Stimulated activated CD4-positive, alpha-beta T cell treated with anti-CD3 and anti-CD28 coated beads, Interleukin-15, amount 100 ng/mL, for 1 hour (primary cell): ENCODE measurements at places on chromosomes 1 and 21.
A peak's percentile ranks its signal among the peaks of the same experiment; 100 is the strongest.

DNA sequence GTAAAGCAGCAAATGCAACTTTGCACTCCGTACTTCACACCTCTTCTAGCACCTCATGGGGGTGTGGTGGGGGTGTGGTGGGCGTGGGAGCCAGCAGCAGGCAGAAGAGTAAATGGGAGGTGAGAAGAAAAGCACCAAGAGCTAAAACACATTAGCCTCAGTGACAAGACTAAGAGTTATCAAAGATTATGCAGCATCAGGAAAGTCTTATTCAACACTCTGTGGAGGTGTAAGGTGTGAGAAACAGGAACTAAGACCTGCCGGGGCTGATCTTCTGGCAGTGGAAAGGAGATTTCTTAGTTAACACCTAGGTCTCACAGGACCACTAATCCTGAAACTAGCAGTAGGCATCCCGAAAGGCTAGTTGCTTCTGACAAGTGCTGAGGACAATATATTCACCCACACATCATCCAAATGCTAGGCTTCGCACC, 9.9 kb downstream of the TGFBR3 start:
- DNase-seq = peak; percentile 30

DNA sequence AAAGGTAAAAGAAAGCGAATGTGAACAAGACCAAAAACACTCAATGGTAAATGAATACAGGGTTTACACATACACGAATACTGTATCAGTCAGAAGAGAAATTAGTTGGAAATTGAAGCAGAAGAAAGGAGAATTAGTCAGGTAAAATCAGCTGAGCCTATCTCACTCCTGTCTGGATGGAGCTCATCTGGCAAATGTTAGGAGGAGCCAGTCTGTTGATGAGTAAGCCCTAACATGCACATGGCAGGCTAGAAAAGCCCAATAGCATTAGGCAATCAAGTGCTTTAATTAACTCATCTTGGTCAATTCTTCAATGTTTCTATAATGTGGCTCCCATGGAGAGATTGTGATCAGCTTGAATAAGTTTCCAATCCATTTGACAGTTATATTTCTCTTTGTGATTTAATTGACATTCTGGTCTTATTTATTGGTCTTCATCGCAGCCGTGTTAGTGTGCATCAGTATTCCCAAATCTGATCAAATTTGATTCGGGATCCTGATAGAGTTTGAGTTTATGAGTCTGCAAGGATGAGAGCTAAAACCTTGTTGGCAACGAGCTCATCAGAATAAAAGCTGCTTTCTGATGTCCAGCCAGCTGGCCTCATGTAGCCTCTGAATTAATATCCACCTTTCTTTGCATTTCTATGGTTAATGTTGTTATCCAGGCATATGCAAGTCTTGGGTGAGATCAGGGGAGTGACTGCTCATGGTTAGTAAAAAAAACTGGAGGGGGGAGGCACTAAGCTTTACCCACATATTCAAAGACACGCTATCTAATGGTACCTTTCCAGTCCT, 22.1 kb upstream of the KCNA10 start:
- DNase-seq = no peak

GRCh38 chr1:30607723-30608122, 115.7 kb downstream of the MATN1 start:
- no peak for DNase-seq

DNA sequence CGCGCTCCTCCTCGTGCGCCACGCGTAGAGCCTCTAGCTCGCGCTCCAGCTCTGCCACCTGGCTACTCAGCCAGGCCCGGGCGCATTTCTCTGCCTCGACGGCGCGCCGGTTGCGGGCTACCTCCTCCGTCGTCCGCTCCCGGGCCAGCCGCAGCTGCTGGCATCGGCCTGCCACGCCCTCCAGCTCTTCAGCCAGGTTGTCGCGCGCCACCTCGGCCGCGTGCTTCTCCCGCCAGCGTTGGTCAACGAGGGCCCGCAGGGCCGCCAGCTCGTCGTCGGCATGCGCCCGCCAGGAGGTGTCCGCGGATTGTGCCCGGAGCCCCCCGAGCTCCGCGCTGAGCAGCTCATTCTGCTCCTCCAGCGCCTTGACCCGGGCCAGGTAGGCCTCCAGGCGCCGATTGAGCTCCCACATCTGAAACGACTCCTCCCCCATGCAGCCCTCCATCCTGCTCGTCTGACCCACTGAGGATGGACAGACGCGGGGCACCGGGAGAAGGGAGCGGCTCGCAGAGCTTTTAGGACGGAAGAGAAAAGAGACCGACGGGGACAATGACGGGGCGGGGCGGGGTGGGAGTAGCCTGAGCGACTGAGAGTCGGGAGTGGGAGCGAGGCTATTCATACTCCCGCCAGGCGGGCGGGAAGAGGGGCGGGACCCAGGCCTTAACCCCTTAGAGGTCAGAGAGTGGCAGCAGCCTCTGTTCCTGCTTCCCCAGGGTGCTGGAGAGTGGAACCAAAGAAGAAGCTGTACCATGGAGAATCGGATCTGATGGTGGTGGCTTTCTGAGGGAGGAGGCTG, at the start of gene NES:
TSS of gene NES (minus strand) at position 588 of the 796 bp plus-strand sequence. CDS start at position 445, 143 bp downstream.
- DNase-seq = no peak

DNA sequence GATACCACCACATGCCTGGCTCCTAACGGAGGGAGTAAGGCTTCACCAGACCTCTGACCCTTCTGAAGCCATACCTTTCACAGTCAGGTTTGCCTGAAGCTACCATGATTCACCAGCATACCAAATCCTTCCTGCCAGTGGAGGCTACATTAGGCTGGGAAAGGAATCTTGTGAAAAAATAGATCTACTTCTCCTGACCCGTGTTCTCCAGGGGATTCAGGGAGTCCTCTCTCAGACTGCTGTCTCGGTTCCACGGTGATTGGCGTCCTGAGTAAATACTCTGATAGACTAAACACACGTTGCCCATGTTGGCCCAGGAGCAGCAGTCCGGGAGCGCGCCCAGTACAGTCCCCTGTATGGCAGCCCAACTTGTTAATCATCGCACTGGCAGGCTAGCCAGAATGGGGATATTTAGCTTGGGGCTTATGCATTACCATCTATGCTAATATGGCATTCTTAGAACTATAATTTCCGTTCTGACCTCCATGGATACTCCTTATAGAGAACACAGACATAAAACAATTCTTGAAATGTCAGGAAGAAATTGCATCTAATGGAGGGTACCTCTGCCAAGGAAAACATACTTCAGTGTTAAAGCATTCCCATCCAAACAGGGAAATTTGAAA, 173.2 kb downstream of the ROR1 start:
- no peak for DNase-seq

DNA sequence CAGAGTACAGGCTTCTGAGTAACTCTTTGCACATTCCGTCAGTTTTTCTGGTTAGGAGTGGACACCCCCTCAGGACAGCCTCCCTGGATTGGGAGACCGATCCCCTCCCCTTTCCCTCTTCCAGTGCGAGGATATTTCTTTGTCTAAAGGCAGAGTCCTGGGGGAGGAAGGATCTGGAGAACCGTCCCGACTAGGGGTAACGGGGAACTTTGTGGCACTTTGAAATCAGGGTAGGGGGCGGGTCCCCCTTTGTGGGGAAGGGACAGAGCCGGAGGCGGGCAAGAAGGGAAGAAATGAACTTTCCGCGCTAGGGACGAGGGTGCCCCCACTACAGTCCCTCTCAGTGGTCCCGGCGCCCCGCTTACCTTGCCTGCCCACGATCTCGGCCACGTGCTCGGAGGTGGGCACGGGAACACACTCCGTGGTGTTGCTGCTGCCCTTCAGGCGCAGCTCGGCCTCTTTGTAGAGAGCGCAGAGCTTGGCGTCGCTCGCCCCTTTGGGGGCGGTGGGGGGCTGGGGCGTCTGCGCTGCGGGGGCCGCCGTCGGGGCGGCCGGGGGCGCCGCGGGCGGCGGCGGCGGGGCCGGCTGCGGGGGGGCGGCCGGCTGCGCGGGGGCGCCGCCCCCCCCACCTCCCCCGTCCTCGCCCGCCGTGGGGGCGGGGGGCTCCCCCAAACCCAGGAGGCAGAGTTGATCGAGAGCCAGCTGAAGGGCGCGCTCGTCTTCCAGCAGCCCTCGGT, 917 bp downstream of the MEX3A start:
- DNase-seq = no peak

GRCh38 chr1:205062895-205063294, 19.9 kb downstream of the CNTN2 start:
- DNase-seq = no peak

DNA sequence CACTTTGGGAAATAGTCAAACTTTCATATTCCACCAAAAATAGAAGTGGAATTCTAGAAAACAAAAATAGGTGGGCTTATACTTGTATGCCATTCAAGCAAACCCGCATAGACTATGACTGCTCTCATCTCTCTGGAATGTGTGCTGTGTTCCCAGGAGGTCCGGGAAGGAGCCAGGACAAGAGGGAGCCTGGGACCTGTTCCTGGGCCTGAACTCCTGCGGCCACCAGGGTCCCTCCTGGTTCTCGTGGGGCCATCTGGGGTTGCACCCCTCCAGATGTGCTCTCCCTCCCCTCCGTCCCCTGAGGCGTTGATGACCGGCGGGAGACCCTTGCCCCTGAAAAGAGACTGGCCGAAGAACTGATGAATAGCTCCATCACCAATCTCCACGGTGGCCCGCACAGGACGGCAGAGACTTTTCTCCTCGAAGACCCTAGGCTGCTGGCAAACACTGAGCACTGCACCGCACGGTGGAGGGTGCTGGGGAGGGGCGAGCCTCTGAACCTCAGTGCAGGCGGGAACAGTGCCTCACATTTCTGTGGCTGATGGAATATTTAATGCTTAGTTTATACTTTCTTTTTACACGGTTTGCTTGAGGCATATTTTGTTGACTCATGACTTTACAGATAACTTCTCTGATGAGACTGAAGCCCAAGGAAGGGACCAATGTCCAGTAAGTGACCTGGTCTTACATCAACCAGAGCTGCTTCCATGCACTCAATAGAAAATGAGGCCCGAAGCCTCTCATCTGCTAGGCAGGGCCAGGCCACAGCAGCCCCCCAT, 9.6 kb upstream of the ADARB1 start:
- no peak for DNase-seq

- no peak for DNase-seq
These were observed 74.2 kb downstream of the PTPN14 start for GRCh38 chr1:214476986-214477870.

- no peak for DNase-seq
These were observed 69.2 kb upstream of the ARTN start for GRCh38 chr1:43864111-43865045.

DNA sequence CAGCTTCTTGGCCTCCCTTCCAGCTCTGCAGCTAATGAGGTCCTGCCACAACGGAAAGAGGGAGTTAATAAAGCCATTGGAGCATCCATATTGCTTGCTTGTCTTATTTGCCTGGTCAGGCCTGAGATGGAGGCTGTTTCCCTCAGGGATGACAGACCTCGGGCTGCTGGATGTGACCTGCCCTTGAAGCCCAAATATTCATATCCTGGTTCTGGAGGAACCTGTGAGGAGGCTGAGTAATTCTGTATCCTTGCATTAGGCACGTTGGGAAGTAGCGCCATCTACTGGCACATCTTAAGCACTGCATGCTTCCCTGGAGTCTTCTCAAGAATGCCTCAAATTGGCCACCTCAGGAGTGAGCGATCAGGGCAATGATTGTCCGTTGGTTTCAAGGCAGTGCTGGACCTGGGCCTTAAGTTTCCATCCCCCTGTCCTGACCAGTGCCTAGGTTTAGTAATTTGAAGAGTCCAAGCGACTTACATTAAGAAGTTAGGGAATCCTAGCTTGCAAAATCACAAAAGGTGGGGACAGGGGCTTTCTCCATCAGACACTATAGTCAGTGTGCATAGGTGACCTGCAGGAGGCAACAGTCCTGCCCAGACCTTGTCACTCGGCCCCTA, 13.8 kb upstream of the NASP start:
- peak; percentile 33 for DNase-seq

DNA sequence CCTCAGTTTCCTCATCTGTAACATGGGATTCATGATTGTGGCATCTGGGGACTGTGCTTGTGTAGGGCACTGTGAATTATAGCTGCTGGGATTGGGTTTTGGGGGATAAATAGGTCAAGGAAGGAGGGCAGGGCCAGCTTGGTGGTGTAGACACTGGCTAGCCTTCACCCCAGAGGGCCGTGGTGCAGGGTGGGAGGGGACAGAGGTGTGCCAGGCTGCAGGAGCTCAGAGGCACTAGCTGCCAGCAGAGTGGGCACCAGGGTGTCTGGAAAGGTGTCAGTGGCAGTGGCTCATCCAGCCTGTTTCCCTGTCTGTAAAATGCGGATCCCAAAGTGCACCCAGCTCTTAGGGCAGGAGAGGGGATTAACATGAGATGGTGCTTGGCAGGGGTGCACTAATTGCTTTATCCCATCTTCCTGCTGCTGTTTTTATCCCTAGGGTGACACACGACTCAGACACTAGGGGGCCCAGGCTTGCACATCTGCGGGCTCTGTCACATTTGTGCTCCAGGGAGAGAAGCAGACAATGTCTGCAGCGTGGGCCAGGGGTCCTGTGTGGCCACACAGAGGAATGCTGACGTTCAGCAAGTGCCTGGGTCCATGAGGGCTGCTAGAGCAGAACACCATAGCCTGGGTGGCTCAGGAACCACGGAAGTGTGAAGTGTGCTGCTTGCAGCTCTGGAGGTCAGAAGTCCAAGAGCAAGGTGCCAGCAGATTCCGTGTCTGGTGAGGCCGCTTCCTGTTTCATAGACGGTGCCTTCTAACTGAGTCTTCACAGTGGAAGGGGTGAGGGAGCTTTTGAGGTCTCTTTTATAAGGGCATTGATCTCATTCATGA, 19.3 kb downstream of the OBSCN start:
- DNase-seq = no peak

DNA sequence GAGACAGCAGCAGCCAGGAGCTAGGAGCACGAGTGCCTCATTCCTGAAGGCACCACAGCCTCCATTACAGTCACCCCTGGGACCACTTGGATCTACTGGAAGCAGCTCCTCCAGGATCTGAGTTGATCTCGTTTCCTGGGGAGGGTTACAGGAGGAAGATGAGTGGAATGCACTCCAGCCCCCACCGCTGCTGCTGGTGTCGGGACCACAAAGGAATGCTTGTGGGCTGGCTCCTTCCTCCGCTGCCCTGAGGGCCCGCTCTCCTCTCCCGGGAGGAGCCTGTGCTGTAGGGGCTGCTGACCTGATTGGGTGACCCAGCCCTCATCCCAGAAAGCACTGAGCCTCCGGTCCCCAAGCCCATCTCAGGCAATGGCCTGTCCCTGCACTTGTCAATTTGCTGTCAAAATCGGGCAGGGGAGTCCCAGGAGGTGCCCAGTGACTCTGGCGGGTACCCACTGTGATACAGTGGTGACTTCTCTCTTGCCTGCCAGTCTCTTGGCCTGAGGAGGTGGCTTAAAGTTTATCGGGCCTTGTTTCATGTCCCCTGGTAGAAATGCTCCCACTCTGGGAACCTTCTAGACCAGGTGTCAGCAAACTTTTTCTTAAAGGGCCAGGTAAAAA, 23.1 kb downstream of the IL10RB start:
- DNase-seq = no peak
